Left colon (tissue), 2 donors: ENCODE measurements at places on chromosomes 6 and 20.

DNA sequence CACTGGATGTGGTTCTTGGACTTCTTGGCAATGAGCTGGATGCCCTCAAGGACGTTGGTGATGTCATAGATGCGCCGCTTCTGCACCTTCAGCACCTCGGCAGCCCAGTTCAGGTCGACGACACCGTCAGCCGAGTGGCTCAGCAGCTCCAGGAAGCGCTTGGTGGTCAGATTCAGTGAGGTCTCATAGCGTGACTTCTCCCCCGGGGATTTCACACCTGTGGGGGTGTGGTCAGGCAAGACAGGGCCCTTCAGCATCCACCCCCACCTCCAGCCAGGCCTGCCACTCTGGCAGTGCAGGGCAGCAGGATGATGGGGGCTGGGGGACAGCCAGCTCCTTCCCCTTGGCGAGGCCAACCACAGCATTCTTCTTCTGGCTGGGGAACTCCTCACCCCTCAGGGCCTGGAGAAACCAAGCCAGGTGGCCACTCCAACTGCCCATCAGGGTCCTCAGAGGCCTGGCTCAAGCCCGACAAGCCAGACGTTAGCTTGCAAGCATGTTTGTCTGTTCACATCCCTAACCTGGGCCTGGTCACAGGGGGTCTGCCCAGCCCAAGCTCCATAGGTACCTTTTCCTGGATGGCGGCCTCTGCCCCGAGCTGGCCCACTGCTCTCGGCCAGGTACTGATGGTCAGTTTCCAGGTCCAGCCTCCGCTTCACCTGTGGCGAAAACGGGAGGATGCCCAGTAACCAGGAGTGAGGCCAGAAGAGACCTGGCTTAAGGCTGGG is 5.7 kb upstream of the NECAB3 start:
- DNase-seq, result no peak

GRCh38 chr20:19428324-19428723 is 215.9 kb downstream of the SLC24A3 start:
- DNase-seq, result no peak

GRCh38 chr6:111032484-111033140 is 50.8 kb downstream of the RPF2 start:
- DNase-seq, result no peak

GRCh38 chr6:151252634-151253033 is 12.9 kb downstream of the AKAP12 start:
- no peak for DNase-seq

- DNase-seq, result no peak
Observed at GRCh38 chr20:16662467-16662866, 67.4 kb upstream of the SNRPB2 start.
